ENCODE measurements at places on chromosomes 2 and 18.

- no peak for DNase-seq
Observed at GRCh38 chr2:172137109-172137508, 34.4 kb upstream of the DLX2 start.

GRCh38 chr2:168166902-168167510, 80.4 kb downstream of the STK39 start:
- DNase-seq: no peak

DNA sequence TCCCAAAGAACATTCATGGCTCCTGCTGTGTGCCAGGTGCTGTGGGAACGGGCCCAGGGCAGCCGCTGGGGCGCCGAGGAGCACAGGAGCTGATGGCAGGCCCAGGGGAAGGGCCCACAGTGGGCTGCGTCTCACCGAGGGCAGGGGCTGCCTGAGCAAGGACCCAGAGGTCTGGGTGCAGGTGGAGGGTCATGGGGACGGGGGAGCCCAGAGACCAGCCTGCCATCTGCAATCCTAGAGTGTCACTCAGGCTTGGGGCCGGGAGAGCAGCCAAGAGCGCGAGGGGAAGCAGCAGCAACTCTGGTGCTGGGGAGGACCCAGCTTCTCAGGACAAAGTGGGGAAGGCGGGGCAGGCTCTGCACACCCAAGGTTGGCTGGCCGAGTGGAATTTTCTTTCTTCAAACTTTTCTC, 207.4 kb downstream of the HDAC4 start:
- no peak for DNase-seq

DNA sequence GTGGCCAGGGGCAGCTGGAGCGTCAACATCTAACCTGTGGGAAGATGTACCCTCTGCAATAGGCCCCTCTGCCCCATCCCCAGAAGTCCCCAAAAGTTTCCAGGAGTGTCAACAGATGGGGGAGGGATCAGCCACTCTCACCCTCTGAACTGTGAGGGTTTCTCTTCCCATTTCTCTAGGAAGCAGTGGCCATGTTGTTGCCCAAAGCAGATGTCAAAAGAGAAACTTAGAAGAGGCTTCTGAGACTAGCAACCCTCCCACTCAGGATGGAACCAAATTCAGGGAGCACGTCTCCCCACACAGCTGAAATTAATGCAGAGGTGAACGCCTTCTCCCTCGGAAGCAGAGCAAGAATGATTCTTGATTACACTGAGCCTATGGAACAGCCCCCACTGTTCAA, 70.3 kb downstream of the ARL4C start:
- DNase-seq: peak; percentile 85

DNA sequence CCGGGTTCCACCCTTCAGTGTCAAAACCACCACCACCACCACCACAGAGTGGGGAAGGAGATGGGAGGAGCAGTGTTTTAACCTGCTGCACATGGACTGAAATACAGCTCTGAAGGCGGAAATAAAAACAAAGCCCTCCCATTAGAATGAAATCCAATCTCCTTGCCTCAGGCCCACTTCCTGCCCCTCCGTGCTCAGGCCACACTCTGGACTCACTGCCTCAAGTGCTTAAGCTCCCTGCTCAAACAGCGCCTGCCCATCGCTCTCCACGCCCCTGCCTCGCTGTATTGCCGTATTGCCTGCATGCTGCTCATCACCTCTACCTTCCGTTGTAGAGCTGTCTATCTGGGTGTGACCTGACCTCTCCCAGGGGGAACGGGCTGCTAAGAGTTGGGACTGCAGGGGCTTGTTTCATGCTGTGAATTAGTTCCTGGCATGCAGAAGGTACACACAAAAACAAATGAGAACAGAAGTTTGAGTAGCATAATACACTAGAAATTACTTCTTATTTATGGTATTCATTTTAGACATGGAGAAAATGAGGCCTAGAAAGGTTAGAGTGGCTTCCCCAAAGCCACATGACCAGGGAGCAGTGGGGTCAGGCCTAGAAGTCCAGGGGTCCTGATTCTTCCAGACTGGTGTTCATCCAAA, 31.6 kb upstream of the NEB start:
- DNase-seq: no peak

- no peak for DNase-seq
Observed at GRCh38 chr2:98394595-98395153, 48.4 kb downstream of the CNGA3 start.

- DNase-seq: no peak
Observed at GRCh38 chr18:78804206-78805030, 175.2 kb upstream of the SALL3 start.

DNA sequence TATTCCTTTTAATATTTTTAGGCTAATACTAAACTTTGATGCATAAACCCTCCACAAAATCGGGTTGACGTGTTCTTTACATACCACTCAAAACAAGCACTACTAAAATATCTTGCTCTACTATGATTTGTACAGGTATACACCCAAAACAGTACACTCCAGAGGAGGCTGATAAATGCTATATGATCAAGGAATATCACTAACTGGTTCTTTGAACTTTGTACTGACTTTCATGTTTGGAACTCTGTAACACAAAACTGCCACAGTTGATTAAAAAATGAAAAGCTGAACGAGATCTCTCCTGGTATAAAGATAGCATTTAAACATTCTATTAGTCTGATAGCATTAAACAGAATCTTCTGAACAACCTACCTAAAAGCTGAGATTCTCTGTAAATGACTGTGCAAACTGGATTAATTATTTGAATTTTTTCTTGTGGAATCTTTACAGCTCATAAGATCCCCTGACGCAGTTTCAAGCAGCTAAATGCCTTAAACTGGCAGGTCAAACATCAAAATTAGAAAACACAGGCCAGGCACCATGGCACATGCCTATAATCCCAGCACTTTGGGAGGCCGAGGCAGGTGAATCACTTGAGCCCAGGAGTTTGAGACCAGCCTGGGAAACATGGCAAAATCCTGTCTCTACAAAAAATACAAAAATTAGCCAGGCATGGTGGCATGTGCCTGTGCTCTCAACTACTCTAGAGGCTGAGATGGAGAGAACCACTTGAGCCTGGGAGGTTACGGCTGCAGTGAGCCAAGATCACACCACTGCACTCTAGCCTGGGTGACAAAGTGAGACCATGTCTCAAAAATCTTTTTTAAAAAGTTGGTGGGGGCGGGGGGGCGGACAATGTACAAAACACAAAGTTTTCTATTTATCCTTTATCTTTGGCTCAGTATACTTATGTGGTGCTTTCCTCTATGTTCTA, 150.6 kb downstream of the EXOC6B start:
- no peak for DNase-seq

- no peak for DNase-seq
Observed at GRCh38 chr18:40222776-40223175, 1732.3 kb upstream of the PIK3C3 start.

DNA sequence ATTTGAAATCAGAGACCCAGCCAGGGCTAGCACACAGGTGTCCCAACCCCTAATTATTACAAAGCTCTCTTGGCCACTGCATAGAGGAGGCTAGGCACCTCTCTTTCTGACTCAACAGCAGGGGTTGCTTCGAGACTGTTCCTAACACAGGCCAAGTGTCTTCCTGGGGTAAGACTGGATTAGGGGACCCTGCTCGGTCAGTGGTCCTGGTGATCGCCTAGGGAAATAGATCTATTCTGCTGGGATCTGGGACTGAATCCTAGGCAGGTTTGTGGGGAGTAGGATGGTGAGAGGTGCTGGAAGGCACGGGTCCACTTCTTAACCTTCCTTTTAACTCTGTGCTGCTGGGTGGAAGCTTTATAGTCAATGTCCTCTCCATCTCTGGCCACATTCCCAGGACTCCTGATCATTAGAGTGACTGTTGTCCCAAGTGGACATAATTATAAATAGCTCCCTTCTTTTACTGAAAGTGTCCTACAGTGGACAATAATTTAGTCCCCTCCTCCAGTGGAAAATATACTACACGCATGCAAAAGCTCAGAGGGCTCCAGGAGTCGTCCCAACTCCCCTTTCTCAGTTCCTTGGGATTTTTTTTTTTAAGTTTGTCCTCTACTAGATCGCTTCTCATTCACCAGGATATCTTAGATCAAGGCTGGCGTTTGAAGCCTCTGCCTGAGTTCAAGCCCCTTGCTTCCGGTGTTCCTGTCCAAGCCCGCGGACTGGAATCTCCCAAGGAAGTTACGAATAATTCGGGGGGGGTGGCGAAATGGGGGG, 1.3 kb upstream of the TRIB2 start:
- DNase-seq: no peak

DNA sequence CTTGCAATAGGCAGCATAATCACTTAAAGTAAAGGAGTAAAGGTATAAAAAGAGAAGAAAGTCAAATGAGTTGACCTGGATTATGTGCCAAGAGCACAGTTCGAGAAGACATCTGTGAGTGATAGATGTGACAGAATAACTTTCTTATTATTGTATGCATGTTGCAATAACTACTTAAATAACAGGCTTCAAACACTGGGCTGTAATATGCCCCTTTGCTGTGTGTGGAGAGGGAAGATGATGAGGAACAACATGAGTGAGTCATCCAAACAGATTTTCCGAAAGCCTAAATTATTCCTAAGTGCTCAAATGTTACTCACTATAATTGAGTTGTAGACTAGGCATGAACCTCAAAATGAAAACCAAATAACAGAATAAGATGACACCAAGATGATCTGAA, 328.1 kb downstream of the EXOC6B start:
- no peak for DNase-seq

DNA sequence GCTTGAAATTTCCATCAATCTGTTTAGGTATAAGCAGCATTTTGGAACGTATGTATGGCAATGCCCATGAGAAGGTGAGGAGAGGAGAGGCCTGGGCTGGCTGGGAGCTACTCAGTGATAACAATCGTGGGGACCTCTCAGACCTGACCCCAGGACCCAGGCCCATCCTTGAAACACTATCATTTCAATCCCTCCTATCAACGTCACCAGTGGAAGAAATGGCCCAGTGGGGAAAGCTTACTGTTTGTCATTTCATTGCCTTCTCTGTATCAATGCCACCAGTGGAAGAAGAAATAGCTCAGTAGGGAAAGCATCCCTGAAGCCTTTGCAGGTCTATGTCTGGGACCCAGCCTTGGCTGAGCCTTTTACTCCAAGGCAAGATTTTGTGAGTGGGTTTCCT, 44.8 kb downstream of the ASB18 start:
- DNase-seq: no peak

DNA sequence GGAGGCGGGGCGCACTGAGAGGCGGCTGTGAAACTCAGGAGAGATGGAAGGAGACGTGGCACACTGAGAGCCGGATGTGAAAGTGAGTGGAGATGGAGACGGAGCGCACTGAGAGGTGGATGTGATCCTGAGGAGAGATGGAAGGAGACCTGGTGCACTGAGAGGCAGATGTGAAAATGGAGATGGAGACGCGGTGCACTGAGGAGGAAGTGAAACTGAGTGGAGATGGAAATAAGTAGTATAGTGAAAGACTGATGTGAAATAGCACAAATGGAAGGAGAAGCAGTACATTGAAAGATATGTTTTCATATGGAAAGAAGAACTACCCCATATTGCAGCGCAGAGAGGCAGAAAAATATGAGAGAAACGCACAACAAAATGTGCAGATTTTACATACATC, 281.6 kb upstream of the RGPD4 start:
- no peak for DNase-seq

DNA sequence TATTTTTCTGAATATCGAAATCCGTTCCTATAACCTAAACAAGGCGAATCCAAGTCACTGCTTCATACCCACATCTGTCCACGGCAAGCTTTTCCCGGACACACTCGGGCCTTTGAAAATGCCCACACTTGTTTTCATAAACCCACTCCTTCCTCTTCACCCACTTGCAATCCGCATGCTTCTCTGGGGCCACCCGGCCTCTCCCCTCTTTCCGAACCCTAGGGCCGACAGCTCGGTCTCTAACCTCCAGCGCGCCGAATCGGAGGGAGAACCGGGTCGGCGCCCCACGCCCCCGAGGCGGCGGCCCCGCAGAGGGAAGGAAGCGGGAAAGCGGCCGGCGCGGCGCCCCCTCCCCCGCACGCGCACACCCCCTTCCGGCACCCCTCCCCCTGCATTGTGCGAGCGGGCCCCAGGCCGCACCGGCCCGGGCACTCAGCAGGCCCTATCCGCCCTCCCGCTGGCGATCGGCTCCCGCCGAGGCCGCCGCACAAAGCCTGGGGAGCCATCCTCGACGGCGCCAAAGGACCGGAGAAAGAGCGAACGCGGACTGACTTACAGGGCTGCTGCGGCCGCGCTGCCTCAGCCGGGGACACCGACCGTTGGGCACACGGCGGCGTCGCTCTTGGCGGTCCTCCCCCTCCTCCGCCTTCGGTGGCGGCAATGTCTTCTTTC, 467 bp downstream of the PUM2 start:
- DNase-seq: peak; percentile 69

DNA sequence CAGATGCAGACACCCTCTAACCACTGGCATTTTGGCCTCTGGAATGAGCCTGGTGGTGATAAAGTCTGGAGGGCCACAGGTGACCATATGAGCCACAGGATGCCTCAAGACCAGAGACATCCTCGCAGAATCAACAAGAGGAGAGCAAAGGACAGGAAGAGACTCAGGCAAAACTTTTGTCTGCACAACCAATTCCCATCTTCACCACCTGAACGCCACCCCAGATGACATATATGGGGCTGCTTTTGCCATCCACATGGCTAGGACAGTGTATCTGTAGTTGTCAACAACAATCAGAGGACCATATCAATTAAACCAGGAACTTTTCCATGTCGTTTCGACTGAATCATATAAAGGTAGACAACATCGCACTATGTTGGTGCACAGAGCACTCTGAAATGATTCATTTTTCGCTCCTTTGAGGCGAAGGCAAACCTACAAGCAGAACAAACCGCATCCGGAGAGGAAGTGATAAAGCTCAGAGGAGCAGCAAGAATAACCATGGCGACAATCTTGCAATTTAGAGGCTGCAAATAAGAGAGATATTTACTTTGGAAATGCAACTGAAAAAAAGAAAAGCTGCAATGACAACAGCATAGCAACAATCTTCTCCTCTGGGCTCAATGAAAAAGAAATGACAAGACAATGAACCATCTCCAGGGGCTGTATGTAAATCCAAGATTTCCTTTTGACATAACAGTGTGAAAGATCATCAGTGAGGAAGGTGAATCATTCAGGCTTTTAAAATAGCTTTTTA, 204.5 kb downstream of the ARL4C start:
- peak; percentile 35 for DNase-seq

DNA sequence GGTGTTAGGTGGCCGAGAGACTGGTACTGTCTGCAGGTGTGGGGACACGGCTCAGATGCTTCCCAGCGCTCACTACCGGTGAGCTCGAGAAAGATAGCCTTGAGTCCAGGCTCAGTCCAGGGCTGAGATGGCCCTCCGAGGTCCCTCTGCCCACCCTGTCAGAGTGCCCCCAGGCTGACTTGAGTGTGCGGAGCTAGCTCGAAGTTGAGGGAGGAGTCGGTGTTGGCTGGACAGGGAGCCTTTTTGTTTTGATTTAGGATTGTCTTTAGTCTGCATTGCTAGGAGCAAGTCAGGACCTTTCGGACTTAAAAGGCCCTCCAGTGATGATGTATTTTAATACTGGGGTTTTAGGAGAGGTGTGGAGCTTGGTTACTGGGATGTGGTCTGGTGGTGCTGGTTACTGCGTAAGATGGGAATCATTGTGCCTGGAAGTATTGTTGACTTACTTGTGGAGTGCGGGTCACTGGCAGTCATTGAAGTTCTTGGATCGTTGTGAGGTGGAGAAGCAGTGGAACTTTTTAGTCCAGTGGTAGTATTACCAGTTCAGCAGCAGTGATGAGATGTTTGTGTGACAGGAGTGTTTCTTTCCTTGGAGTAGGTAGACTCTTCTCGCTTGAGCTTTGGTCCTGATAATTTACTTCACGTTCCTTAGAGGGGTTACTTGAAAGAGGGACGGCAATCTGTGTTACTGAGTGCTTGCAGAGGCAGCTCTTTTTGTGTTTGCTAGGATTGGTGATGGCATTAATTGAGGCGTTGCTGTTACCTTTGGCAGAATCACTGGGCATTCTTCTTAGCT, 633 bp downstream of the KIAA1328 start:
- no peak for DNase-seq

- DNase-seq: peak; percentile 40
Observed at GRCh38 chr2:127220102-127220767, at the start of gene CYP27C1. Gene CYP27C1 (minus strand): TSS chr2:127220299. CDS start chr2:127220270, 29 bp downstream.

All from suppressor macrophage treated with lipopolysaccharide for 1 hour (primary cell).